Suprapubic skin (tissue), 4 donors: ENCODE measurements at places on chromosomes 11 and 22.

GRCh38 chr11:77403211-77403610 lies 70.7 kb downstream of the PAK1 start:
- no peak for DNase-seq

- no peak for DNase-seq
Measured at GRCh38 chr22:25448435-25449051, 115.9 kb upstream of the GRK3 start.

DNA sequence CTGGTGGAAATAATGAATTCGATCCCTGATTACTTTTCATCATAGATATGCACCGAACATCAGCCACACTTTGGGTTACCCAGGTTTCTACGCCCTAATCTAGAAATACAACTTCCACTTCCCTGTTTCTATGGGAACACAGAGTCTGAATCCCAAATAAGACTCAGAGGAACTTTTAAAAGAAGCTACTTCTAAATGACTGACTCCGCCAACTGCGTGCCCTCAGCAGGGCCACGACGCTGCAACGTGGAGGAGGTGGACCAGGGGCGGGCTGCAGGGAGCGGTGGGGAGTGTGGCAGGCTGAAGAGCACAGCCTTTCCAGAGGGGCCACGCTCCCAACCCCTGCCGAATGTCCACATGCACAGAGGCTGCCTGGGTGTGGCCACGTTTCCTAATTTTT lies 304.0 kb downstream of the SHANK2 start:
- DNase-seq: no peak

GRCh38 chr11:91800208-91800914 lies 424.3 kb upstream of the FAT3 start:
- DNase-seq: no peak

DNA sequence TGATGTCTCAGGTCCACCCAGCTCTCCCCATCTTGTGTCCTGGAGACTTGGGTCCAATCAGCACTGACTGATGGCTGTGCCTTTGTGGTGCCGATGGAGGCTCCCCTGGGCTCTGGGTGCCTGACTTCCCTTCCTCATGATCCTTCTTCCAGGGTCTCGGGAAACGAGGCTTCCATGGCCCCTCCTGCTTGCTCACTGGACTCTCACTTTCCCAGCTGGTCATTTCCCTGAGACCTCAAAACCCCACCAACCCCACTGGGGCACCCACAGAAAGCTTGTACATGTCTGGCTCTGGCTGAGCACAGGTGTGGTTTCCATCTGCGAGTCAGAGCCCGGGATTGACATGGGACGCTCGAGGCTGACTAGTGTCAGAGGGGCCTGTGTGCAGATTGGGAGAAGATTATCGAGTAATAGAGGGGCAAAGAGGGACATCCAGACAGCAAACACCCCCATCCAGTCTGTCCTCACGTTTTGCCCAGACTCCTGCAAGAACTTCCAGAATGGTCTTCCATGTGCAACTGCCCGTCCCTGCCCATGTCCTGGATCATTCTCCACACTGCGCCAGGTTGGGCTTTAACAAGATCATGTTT lies 15.1 kb downstream of the APOL1 start:
- DNase-seq: no peak

GRCh38 chr11:104772806-104773241 lies 125.4 kb downstream of the CASP12 start:
- DNase-seq: no peak

DNA sequence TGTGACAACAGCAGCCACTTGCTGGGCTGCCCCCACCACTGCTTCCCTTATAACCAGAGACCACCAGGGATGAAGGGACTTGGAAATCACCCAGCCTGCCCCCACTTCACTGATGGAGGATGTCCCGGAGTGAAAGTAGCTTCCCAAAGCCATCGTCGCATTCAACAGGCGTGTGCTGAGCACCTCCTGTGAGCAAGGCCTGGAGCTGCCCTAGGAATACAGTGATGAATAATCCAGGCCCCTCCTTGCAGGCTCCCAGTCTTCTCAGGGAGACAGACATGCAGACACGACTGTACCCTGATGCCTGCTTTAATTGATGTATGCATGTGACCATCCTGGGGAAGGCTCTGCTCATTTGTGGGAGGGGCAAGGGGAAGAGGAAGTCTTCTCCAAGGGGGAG lies 22.6 kb downstream of the PTPN5 start:
- DNase-seq: no peak

- DNase-seq: peak; percentile 59
Measured at GRCh38 chr11:73266646-73267020, 5.5 kb upstream of the P2RY6 start.

DNA sequence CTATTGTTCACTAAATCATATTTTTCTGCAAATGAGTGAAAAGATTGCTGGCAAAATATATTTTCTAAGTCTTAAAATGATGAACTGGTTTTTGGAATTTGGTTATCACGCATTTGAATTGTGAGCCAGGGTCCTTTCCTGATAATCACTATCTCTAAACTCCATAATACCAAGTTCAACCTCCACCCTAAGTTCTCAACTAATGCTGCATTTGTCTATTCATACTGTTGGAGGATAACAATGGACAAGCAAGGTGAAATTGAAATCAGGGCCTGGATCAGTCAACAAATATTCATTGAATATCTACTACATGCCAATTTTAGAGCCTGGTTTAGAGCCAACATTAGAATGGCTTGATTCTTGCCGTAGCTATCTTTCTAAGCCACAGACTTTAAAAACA lies 4.7 kb upstream of the PCF11 start:
- no peak for DNase-seq

GRCh38 chr22:22770280-22770871 lies 117.2 kb upstream of the IGLL5 start:
- DNase-seq: no peak

DNA sequence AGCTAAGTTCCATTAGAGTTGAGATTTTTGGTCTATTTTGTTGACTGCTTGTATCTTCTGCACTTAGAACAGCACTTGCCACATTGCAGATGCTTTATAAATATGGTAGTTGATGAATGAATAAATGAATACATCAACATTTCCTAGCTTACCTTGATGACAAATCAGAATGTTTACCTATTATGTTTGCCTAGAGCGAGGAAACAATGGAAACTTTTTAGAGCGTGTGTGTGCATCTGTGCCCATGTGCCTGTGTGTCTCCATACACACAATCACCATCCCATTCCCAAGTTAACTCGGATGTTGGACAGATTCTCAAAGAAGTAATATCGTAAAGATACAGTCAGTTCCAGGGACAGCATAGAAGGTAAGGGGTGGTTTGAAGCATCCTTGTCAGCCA lies 139.1 kb downstream of the DBX1 start:
- no peak for DNase-seq

DNA sequence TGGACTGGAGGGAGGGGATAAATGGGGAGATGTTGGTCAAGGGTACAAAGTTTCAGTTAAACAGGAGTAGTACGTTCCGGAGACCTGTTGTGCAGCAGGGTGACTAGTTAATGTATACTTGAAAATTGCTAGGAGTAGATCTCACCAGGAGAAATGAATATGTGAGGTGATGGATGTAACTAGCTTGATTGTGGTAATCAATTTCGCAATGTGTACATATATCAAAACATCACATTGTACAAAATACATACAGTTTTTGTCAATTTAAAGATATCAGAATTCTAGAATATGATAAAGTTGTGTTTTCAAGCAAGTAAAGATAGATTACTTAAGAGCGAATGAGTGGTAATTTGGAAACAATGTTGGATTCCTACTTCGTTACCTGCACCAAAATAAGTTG lies 13.3 kb downstream of the EIF3F start:
- DNase-seq: no peak

GRCh38 chr11:47991894-47992293 lies 11.5 kb downstream of the PTPRJ start:
- DNase-seq: no peak

- DNase-seq: no peak
Measured at GRCh38 chr11:67345920-67346819, 7.2 kb downstream of the POLD4 start.

DNA sequence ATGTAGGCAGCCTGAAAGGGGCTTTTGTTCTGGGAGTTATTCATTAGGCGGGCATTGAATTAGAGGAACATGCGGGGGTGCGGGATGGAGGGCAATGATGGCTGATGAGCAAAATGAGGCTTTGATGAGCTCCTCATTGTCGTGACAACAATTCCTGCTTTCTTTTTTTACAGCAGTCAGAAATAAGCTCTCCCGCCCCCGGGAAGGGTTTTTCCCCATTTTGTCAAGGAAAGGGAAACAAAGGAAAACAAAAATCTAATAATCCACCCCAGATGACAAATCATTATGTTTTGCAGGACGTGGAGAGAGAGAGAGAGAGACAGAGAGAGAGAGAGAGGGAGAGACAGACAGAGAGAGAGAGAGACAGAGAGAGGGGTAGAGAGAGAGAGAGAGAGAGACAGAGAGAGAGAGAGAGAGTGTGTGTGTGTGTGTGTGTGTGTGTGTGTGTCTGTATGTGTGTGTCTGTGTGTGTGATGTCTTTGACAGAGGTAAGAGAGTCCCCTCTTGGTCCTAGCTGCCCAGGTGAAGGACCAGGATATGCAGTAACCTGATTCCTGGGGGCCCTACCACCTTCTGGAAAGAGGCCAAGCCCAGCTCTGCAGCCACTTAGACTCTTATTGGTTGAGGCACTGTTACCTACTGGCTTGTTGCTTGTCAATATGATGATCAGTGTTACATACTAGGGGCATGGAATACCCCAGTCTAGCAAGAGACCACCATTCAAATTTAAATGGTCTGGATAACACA lies 46.7 kb upstream of the PARVA start:
- no peak for DNase-seq

- DNase-seq: no peak
Measured at GRCh38 chr22:48256041-48256739, 1493.7 kb downstream of the TBC1D22A start.
